ENCODE measurements at places on chromosomes 11 and 22. TPM values are rescaled to one million over a fixed set of nuclear protein-coding genes. Genes with fewer than 3 reads are reported as not detected.

Gene POGLUT3
- not detected for total RNA-seq

DNA sequence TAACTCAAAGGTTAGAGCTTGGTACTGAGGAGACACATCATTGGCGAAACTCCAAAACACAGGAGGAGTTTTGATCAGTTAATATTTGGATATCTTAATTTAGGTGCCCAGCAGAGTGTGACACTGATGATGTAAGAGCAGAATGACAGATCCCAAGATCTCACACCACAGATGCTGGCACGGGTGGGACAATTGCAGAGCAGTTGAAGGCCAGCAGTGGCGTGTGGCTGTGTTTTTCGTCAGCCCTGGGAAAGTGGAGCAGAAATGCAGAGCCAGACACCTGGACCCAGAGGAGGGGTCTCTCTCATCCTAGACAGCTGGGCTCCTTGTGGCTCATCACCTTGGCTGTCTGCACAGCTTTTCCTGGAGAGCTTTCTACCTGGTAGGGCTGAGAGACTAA, 59.7 kb upstream of the CTTN start:
- DNase-seq = no peak

Gene DEFB131B
- total RNA-seq = not detected

DNA sequence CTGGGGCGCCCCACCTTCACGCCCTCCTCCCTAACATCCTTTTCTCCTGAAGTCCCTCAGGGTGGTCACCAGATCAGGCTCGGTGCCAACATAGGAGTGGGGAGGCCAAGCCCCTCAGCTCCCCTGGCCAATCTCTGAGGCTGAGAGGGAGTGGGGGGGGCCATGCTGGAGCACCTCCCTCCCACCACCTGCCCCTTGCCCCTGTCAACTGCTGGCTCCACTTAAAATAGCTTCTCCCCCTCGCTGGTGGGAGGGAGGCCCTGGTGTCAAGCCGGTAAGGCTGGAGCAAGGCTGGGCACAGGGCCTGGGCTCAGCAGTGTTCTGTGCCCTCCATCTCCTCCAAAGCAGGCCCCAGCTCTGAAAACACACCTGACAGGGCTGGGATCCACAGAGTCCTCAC, 4.9 kb downstream of the PLXNB2 start:
- DNase-seq = no peak

Gene TSSK2
- total RNA-seq = not detected

Gene OR51A4
- not detected for total RNA-seq

Gene SOX6
- not detected for total RNA-seq

DNA sequence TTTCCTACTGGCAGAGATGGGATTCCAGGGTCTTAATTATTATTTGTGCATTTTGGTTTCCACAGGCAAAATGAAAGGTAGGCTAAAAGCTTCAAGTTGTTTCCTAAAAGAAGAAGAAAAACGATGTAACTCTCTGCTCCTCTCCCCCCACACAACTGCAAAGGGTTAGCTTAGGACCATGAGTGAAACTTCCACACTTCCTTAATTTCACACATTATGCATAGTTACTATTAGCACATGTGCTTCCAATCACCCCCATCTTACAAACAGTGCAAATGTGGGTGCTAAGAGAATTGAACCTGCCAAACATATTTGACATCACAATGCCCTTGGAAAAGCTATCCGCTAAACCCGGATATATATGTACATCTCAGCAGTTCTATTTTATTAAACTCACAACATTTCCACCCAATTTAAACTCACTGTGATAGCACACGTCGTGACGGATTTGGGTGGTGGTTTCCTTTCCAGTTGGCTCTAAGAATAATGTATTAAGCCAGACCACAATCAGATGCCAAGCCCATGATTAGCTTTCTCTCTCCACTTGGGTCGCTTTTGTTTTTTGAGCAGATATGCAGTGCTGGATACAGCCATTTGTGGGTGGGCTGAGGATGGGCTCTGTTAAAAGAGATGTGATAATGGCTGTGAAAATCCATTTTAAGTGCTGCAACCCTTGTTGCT, 245.0 kb upstream of the POU2AF2 start:
- DNase-seq = no peak

- DNase-seq = no peak
These were observed 1.5 kb downstream of the PRR33 start for GRCh38 chr11:1889941-1890855.

Gene KCNK4
- total RNA-seq = 0.92 TPM

DNA sequence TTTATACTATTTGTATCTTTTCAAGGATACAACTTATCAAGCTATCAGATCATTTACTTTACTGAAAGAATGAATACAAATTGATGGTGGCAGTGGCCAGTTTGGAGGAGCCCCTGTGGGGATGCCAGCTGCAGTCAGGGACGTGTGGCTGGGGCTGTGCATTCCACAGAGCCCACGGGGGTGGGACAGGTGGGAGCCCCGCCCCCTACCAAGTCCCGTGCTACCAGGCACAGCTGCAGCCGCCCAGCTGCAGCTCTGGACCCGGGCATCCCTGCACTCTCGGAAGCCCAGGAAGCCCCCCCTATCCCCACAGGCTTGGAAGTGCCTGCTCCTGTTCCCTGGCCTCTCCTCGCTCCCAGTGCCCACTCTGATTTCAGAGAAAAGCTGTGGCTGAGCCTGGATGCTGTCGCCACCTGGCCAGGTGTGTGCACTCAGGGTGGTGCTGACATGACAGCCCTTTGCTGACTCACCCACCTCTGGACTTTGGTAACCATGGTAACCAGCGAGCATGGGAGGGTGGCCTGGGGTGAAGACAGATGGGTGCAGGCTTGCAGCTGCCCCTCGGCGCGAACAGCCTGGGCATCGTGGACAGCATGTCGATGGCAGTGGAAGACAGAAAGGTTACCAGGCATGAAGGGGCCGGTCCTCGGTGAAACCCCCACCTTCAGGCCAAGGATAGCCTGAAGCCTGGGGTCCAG, 138.1 kb downstream of the SBF2 start:
- no peak for DNase-seq

DNA sequence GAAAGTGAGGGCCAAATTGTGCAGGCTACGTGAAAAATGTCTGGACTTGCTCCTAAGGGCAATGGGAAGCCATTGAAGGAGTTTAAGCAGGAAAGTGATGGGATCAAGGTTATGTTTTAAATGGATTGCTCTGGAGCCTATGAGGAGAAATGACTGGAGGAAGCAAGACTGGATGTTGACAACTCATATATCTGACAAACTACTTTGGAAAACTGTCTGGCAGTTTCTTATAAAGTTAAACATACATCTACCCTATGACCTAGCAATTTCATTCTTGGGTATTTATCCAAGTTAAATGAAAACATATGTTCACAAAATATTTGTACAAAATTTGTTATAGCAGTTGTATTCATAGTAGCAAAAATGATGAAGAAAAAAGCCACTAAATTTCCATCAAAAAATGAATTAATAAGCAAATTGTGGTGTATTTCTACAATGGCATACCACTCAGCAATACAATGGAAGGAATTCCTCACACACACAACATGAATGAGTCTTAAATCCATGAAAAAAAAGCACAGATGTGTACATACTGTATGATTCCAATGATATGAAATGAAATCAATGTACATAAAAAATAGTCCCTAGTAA, 24.1 kb downstream of the FZD4 start:
- no peak for DNase-seq

Gene AMPD3
- 25.6 TPM for total RNA-seq
